K562 (cell line): ENCODE measurements at places on chromosomes 13 and 19. TPM values are rescaled to one million over a fixed set of nuclear protein-coding genes. Genes with fewer than 3 reads are reported as not detected.

The MBD3L3 gene
- total RNA-seq: not detected in 2 replicates

The PRRG2 gene
- total RNA-seq: 1.1 TPM in 2 replicates

The ZNF581 gene
- 35.7 and 39.4 TPM in 2 replicates for total RNA-seq

The ACP7 gene
- total RNA-seq: not detected in 2 replicates

The GPR18 gene
- not detected in 2 replicates for total RNA-seq

The SIAH3 gene
- not detected in 2 replicates for total RNA-seq

The LENG8 gene
- total RNA-seq: 116 and 146 TPM in 2 replicates

The ZNF57 gene
- total RNA-seq: 7.7 and 7.8 TPM in 2 replicates

The LILRA2 gene
- 2.1 TPM in 2 replicates for total RNA-seq
